ENCODE measurements at places on chromosomes 1 and 21. TPM values are rescaled to one million over a fixed set of nuclear protein-coding genes. Genes with fewer than 3 reads are reported as not detected.

DNA sequence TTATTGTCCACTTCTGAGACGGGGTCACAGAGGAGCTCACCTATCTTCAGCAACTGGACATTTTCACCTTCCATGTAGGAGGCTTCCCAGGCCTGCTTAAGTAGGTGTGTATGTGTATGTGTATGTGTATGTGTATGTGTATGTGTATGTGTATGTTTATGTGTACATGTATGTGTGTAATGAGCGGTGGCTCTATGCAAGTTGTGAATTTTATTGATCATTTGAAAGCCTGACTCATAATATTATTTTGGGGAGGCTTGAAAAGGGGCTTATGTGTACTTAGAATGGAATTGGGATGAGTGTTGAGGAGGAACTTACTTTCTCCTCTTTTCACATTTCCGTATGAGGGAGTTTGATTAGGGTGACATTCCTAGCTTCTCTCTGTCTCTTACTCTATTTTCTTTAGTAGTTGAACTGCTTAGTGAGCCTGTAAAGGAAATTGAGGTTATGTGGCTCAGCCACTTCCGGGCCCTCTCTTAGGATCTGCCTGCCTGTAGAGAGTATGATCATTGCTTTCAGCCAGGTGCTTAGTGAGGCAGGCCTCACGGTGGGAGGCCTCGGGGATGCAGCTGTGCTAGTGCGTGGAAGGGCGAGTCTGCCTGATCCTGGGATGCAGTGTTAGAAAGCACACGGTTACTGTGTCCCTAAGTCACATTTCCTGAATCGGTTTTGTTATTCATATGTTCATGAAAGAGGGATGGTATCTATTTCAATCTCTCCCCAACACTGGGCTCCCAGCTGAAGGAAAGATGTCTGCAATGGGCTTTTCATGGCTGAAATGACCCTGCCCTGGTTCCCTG, 61.0 kb downstream of the IER5 start:
- DNase-seq = no peak

DNA sequence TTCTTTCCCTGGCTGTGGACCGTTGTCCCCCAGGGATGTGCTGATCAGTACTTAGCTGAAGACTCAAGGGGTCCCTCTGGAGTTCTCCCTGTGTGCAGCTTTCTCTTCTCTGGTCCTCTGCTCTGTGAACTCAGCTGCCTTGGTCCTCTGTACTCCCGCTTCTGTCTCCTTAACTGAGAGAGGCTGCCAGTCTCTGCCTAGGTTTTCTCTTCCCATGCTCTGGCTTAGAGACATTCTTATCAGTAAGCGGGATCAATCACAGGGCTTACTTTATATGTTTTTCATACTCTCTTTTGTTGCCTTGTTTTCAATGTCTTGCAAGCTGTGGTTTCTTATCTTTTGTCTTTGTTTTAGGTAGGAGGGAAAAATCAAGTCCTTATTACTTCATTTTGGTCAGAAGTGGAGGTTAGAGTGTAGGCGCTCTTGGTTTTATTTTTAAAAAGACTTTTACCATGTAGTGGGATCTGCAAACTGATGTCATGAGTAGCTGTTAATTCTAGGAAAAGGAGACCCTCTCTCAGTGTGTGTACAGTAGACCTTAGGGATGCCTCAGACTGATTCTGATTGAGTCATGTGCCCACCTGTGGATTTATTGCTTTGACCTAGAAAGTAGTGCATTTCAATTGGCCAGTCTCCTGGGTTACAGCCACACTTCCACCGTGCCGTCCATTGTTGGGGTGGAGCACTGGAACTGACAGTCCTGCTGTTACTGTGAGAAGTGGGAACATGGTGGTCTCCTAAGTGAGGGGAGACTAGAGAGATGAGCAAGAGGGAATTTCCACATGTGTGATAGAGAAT, 46.6 kb downstream of the TTC3 start:
- DNase-seq = no peak

Gene CRNN
- not detected for total RNA-seq

Gene LCE1F
- not detected for total RNA-seq

DNA sequence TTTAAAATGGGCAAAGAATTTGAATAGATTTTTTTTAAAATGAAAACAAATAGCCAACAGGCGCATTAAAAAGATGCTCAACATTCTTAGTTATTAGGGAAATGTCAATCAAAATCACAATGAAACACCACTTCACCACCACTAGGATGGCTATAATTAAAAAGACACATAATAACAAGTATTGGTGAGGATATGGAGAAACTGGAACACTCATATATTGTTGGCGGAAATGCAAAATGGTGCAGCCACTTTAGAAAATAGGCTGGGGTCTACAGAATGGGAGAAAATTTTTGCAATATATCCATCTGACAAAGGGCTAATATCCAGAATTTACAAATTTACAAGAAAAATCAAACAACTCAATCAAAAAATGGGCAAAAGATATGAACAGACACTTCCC, 107.8 kb upstream of the FOXD3 start:
- DNase-seq = no peak

Gene OXCT2
- 0.17 TPM for total RNA-seq

Gene LCE1C
- not detected for total RNA-seq

DNA sequence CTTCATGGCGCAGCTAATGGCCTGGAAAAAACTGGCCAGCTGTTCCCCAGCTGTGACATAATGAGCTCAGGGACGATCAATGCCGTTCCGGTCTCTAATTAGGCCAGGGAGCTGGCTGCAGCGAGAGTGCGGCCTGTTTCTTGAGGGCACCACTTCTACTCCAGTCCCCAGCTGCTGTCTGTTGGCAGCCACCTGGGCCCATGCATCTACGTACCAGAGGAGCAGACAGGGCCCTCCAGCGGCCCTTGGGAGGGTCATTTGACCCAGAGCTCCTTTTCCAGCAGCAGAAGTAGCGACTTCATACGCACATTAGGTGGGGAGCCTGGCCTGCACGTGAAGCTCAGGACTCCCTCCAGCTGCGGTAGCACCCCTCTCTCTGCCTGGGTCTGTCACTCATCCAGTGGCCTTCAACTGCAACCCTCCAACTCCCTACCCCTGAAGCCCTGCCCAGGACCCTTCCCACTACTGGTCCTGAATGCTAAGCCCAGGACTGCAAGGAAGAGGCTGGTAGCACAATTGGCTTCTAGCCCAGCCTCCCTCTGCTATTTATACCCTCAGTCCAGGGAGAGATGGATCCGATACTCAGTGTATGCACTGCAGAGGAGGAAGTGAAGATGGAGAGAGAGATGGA, 9.1 kb upstream of the GPR61 start:
- DNase-seq = peak; percentile 23

GRCh38 chr1:51960262-51960661, 30.2 kb downstream of the RAB3B start:
- DNase-seq = no peak

GRCh38 chr1:1306070-1306660, 1.6 kb downstream of the ACAP3 start:
- no peak for DNase-seq

GRCh38 chr1:10187026-10187334, 23.4 kb upstream of the KIF1B start:
- DNase-seq = no peak

Gene KLHDC9
- 2.8 TPM for total RNA-seq

- no peak for DNase-seq
Observed at GRCh38 chr21:37748351-37748750, 167.9 kb downstream of the KCNJ6 start.

DNA sequence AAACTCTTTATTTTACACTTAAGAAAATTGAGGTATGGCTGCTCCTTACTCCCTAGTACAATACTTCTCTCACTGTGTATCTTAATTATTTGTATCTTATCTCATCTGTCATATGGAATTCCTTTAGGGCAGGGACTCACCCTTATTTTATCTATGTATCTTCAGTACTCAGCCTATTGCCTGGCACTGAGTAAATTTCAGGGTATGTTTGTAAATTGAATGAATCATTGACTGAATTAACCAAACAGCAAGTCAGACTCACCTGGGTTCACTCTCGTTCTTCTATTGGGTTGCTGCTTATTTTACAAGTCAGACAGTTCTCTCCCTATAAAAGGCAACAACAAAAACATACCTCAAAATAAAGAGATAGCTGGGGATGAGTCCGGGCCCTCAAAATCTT, 63.8 kb downstream of the LAMC1 start:
- no peak for DNase-seq

- DNase-seq = no peak
Observed at GRCh38 chr1:14976256-14976655, 177.3 kb upstream of the TMEM51 start.

GRCh38 chr1:194295685-194296084, 1109.3 kb upstream of the B3GALT2 start:
- no peak for DNase-seq

Gene TUFT1
- total RNA-seq = 3.4 TPM

Gene OR2G6
- not detected for total RNA-seq

GRCh38 chr1:180930687-180931086, 18.0 kb downstream of the KIAA1614 start:
- no peak for DNase-seq

Gene SYNJ1
- total RNA-seq = 6.2 TPM

- no peak for DNase-seq
Observed at GRCh38 chr21:37451446-37451845, 84.9 kb downstream of the DYRK1A start.

DNA sequence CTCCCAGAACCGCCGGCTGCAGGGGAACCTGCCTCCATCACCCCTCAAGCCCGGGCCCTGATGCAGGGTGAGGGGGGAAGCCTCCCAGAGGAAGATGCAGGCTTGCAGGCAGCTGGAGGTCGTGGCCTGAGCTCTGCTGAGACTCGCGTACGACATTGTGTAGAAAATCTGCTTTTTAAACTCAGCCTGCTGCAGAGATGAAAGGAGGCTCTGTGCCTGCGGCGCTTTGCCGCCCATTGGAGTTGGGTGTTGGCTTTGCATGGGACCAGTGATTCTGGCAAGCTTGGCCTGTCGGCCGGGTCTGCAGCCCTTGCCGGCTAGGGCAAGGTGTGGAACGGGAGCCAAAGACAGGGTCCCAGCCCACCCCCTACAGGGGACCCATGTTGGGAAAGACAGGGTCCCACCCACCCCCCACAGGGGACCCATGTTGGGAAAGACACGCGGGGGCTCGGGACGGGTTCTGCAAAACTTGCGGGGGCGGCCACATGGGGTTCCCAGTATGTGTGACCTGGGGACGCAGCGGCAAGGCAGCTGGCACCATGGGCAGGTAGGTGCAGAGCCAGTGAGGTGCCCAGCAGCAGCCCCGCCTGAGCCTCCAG, 55.6 kb downstream of the SLX9 start:
- no peak for DNase-seq

DNA sequence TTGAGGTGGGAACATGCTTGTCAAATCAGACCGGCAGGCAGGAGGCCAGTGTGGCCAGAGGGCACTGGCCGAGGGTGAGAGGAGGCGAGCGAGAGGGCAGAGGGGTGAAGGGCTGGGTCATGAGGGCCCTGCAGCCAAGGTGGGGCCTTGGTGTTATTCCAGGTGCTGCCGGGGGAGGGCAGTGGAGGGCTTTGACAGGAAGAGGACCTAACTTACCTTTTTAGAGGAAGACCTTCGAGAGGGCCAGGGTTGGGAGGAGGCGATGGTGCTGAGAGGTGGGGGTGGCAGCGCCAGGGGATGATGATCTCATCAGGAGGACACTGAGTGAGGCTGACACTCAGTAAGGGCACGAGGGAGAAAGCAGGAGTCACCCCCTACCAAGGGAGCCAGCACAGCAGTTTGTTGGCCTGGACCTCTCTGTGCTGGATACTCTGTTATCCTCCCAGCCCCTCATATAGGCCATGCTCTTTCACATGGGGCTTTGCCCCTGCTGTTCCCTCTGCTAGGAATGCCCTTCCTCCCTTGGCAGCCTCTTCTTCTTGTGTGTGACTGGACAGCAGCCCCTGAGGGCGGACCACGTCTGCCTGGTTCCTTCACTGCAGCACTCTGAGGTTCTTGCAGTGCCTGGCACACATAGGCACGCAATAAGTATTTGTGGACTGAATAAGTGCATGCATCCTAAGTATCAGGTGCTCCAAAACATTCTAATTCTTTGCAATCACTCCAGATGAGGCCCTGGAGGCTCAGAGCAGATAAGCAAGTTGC, 7.5 kb upstream of the TTC22 start:
- no peak for DNase-seq

Gene TSACC
- total RNA-seq = 0.28 TPM

DNA sequence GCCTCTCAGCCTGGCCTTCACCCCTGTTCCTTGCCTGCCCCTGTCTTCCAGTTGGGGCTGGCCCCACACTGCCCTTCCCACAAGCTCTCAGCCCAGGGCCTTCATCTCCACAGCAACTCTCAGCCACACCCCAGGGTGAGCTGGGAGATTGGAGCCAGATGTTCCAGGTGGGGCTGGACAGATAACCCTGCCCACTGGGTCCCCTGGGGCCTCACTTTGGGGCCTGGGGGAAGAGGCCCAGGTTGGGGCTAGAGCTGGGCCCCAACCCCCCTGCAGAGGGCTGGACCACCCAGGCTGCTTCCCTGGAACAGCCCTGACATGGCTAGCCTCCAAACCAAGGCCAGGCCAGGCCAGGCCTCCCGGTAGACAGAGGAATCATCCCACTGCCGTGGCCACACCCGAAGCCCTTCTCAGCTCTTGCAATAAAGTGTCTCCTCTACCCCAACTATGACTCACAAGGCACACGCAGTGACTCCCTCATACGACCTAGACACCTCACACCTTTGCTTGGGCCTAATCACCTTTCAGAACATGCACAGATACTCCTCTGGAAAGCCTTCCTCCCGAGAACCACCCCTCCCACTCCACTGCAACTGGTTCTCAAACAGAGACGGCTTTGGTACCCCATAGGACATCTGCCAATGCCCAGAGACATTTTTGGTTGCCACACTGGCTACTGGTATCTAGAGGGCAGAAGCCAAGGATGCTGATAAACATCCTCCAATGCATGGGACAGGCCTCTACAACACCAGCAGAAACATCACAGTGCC, 22.2 kb downstream of the SLC2A1 start:
- peak; percentile 89 for DNase-seq

Gene NECTIN4
- not detected for total RNA-seq

Gene SPRR1B
- total RNA-seq = not detected

GRCh38 chr1:232518349-232518748, 111.6 kb downstream of the SIPA1L2 start:
- DNase-seq = no peak

DNA sequence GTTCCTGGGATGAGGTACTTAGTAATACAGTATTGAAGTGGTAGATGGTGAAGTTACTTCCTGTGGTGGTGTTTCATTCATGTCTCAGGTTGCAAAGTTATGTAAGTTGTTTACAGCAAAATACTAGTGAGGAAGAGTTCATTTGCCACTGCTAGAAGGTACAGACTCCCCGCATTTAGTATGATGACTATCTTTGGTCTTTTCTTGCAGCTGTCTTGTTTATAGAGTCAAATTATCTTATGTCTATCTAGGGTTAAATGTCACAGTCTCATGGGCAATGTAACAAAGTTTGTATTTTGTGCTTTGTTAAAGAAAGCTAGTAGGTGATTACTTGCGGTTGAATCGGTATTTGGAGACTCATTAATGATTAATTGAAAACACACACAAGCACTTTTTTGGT, 50.2 kb downstream of the LRRC8D start:
- no peak for DNase-seq

DNA sequence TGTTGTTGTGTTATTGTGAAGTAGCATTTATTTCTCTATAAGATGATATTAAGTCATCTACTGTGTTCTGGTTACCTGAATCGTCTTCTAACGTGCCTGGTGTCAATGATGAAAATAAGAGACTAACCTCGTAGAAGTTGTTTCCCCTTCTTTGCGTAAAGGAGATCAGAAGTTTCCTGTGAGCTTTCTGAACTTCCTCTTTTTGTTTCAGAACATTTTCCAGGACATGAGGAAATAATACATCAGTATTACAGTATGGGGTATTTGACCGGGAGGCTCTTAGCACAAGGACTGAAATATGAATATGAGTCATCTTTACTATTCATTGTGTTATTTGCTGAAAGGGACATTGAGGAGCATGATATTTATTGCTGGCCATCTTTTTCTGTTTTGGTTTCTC, 1.3 kb downstream of the ST6GALNAC3 start:
- DNase-seq = no peak

- no peak for DNase-seq
Observed at GRCh38 chr1:200767321-200767720, 28.6 kb downstream of the CAMSAP2 start.

All from liver (tissue), 10 donors.